ENCODE measurements at places on chromosomes 1 and 21.

DNA sequence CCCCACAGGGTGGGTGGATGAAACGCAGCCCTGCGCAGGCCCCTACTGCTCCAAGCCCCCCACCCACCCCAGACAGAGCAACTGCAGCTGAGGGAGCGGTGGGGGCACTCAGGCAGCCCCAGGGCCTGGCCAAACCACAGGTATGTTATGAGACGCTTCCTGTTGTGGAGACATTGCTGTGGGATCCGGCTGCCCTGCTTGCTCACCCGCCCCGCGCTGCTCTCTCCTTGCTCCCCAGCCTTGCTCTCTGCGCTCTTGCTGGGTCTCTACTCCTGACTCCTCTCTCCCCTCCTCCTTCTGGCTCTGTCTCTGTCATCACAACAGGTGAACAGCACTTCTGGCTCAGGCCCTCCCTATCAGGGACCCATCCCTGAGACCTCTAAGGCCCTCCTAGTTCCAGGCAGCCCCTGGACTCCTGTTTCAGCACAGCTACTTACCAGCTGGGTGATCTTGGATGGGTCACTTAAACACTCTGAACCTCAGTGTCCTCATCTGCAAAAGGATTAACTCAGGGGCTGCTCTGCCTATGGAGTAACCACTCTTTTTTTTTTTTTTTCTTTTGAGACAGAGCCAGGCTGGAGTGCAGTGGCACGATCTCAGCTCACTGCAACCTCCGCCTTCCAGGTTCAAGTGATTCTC, 15.9 kb downstream of the COL8A2 start:
- peak; percentile 88 for DNase-seq

DNA sequence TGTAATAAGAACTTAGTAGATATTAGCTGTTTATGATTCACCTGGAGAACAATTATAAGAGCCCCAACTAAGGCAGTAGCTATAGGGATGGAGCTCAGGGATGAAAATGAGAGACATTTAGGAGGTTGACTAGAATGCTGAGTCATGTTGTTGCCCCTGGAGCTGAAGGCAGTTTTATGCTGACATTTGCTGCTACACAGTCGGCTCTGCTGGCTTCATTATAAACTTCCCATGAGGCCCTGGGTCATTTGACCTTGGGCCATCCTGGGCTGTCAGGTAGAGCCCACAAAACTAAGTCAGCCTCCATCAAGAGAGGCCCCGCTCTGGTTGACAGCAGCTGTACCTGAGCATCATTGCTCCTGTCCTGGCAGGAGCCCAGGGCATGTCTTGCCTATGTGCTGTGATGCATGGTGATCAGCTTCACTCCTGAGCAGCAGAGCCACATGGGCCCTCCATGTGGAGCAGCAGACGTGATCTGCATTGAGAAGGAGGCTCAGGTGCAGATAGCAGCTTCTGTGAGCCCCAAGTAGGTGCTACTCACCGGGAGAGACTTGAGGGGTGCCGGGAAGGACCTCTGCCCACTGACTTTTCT, 112.4 kb downstream of the TBX19 start:
- no peak for DNase-seq

DNA sequence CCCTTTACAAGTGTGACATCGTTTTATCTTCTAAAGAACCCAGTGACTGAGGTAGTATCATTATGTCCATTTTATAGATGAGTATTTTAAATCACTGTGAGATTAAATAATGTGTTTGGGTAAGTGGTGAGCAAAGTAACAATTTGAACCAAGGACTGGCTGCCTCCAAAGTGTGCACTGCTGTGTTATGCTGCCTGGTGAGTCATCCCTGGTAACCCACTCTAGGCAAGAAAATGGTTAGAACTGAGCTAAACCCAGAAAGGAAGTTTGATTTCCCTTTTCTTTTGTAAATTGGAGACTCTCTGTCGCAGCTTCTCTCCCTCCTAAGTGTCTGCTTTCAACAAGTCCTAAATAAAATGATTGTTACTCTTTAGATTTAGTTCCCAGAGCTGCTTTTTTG, 342.8 kb upstream of the KAZN start:
- DNase-seq, result no peak

- no peak for DNase-seq
These were observed 38.7 kb upstream of the TTC34 start for GRCh38 chr1:2840036-2840809.

DNA sequence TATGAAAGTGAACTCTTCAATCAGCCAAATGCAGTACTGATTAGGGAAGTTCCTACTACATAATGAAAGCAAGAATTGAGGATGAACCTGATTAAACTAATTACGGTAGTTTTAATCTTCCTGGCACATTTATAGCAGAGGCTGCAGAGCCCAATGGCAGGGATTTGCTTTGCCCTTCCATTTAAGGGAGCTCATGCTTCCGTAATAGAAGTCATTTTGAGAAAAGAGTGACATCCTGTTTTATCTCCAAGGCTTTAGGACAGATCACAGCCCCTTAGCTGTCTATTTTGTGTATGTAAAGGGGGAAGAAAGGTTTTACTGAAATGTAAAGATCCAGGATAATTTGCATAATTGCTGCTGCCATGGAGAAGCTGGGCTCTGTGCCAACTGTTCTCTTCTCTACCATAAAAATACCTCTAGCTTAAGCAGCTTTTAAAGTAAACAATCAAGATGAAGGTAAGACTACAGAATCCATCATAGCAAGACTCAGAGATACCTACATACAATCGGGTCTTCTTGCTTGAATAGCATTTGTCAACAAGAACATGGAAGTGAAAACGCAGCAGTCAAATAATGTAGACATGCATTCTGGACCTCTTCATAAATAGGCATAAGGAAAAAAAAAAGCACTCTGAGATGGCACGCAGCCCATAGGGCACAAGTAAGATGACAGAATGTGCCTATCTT, 62.5 kb downstream of the ASH1L start:
- DNase-seq, result peak; percentile 10

- peak; percentile 88 for DNase-seq
These were observed 108.9 kb downstream of the CDC7 start for GRCh38 chr1:91609551-91609950.

DNA sequence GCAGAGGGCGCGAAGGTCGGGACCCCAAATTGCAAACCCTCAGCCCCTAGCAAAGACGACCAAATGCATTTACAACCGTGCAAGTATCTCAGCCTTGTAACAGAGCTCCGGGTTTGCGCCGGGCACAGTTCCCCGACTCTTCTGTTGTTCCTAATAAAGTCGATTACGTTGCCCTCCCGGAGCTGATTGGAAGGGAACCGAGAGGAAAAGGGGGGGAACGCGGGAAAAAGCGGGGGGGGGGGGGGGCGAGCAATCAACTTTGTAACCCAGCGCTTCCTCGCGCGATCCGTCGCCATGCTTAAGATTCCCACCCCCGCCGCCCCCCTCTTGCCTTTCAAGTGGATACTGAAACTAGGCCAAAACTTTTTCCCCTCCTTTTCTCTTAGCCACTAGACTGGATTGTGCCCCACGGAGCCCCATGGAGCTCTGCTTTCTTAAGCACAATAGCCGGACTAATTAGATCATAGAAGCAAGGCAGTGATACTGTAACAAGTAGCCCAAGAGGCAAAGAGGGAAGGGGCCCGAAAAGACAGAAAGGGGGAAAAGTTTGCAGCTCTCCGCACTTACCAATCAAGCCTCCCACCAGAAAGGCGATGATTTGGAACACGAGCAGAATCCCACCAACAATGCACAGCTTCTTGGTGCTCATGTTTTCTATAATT, 565 bp downstream of the WLS start:
- peak; percentile 75 for DNase-seq

DNA sequence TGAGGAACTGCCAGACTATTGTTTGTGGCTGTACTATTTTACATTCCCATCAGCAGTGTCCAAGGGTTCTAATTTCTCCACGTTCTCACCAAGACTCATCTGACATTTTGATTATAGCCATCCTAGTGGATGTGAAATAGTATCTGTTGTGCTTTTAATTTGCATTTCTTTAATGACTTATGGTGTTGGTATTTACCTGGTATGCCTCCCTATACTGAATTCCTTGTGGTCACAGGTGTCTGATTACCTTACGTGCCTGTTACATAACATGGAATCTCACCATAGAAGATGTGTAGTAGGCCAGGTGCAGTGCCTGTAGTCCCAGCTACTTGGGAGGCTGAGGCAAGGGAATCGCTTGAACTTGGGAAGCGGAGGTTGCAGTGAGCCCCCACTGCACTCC, 13.5 kb downstream of the ZYG11A start:
- DNase-seq, result no peak

DNA sequence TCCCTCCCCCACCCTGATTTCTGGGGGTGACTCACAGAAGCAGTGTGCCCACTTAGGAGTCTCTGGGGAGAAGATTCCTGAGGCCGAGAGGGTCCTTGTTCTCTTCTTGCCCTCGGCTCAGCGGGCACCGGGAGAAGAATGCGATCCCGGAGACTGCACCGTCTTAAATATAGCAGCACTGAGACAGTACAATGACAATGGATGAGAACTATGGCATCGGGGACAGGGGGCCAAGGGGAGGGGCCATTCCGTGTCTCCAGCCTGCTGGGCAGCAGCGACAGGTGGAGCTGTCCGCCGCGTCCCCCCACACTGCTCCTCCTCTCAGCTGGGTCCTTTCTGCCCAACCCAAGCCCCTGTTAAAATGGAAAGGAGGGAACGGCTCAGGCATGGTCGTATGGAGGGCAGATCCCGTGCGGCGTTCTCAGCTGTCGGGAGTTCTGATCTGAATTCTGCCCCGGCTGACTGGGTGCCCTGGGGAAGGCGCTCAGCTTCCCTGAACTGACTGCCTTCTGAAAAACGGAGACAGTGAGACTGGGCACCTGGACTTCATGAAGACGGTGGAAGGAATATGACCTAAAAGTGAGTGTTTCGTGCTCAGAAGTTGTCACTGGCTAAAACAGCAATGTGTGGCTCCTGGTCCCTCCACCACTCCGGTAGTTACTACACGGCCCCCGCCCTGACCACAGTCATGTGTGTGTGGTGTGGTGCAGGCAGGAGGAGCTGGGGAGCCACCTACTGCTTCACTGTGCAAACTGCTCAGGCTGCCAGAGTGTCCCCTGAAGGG, at the start of gene MYOM3:
Gene MYOM3 (minus strand): TSS at position 140 of the 784 bp plus-strand sequence. CDS start 3,499 bp downstream, outside the sequence.
- peak; percentile 73 for DNase-seq

- DNase-seq, result no peak
These were observed 354.3 kb downstream of the SRGAP2C start for GRCh38 chr1:121538943-121539575.

DNA sequence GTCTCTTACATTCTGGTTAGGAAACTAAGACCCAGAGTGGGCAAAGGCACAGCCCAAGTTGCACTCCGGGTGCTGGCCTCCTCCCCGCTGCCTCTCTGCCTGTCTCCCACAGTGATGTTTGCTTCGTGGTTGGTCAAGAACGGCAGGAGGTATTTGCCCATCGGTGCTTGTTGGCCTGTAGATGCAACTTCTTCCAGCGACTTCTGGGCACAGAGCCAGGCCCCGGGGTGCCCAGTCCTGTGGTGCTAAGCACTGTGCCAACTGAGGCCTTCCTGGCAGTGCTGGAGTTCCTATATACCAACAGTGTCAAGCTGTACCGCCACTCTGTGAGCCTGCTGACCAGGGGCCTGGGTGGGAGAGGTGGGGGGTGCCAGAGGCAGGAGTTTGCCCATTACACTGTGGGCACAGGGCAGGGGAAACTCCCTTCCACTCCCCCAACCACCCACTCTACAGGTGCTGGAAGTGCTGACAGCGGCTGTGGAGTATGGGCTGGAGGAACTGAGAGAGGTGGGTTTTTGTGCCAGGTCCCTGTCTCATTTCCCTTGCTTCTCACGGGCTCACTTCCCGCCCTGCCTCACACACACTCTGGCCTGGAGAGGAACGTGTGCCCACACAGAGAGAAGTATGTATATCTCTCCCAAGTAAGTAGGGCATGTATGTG, 1.9 kb downstream of the BTBD19 start:
- no peak for DNase-seq

DNA sequence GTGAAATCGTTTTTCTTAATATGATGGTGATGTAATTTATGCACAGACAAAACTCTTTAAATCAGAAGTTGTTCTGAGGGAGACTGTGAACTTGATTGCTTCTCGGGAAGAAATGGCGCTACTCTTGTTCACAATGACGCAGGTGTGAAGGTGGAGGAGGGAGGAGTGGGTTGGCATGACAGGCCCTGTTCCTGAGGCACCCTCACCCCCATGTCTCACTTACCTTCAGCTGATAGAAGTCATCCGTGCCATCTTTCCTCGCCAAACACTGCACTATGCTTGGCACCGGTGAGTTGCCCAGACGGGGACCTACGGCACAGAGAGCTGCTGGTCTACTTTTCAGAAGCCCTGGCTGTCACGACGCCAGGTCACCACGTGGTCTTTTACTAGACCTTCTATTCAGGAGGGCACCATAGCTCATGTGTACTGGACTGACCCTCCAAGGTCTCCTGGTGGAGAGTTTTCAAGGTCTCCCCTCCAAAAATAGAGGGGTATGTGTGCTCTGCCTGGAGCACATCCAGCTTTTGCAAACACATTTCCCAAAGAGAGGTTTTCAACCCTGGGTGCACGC, 27.1 kb downstream of the STK40 start:
- DNase-seq, result no peak

DNA sequence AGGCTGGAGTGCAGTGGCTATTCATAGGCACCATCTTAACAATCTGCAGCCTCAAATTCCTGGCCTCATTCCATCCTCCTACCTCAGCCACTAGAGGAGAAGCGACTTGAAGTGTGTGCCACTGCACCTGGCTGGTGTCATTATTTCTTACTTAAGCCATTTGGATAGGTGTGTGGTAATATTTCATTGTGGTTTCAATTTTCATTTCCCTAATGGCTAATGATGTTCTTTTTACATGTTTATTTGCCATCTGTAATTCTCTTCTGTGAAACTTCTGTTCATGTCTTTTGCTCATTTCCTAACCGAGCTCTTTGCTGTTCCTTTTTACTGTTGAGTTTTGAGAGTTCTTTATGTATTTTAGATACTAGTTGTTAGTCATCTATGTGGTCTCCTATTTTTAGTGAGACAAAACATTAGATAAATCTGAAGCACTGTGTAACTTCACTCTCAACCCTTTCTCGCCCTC, 66.8 kb downstream of the SLC27A3 start:
- no peak for DNase-seq

- peak; percentile 97 for DNase-seq
These were observed 31.7 kb downstream of the RCSD1 start for GRCh38 chr1:167661527-167662426.

GRCh38 chr21:45786660-45787059, 143.1 kb downstream of the PCBP3 start:
- DNase-seq, result no peak

- peak; percentile 9 for DNase-seq
These were observed 110.6 kb downstream of the USP25 start for GRCh38 chr21:15840406-15840805.

DNA sequence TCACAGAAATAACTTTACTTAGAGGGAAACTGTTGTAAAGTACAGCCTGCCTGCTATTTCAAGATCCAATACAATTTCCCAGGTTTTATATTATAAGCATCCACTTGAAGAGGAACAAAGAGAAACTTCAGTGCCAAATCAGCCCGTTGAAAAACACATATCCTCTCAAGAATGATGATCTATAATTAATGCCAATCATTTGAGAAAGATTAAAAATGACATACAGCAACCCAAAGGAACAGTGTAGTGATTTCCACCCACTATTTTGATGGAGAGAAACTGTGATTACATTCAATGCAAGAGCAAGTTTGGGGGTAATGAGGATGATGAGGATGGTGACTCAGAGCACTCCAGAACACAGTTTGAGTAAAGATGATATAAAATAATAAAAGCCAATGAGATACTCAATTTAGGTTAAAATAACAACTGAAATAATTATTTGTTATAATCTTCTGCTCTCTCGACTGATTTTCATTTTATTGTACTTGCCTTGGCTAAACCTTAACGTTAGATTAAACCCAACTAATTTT, 715.5 kb downstream of the NCAM2 start:
- DNase-seq, result peak; percentile 36

- DNase-seq, result no peak
These were observed 438.6 kb downstream of the OMA1 start for GRCh38 chr1:58107943-58108342.

Measured in fibroblast of skin of back (primary cell).